C1 segment of cervical spinal cord (tissue), 14 donors: ENCODE measurements at places on chromosomes 6 and 20.

DNA sequence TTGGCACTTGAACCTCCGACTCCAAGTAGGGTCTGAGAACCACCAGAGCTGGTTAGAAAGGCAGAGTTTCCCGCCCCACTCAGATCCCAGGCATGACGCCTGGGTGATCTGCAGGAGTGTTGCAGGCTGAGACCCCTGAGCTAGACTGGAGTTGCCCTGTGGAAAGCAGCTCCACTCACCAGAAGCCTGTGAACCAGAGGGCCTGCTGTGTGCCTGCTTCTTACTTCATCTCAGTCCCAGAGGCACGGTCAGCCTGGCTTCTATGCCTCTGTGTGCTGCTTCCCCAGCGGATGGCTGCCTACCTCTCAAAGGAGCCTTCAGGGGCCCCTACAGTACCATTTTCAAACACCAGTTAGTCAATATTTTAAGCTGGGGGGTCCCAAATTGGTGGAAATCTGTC lies 15.6 kb upstream of the CCN6 start:
- no peak for DNase-seq

- no peak for DNase-seq
These were observed 26.3 kb upstream of the TRAF3IP2 start for GRCh38 chr6:111631903-111632460.

DNA sequence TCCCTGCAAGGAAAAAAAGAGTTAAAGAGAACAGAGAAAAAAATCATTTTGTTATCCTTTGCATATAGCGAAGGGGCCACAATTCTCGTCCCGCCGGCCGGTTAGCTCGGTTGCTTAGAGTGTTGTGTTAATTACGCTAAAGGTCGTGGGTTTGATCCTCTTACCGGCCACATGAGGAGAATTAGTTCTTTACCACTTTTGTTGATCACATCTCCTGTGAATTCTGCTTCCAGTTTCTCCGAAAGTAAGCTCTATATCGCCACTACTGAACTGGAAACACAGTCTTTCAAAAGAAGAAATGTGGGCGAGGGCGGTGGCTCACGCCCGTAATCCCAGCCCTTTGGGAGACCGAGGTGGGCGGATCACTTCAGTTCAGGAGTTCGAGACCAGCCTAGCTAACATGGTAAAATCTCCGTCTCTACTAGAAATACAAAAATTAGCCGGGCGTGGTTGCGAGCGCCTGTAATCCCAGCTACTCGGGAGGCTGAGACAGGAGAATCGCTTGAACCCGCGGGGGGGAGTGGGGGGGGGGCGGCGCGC lies 13.4 kb downstream of the PRSS16 start:
- no peak for DNase-seq

DNA sequence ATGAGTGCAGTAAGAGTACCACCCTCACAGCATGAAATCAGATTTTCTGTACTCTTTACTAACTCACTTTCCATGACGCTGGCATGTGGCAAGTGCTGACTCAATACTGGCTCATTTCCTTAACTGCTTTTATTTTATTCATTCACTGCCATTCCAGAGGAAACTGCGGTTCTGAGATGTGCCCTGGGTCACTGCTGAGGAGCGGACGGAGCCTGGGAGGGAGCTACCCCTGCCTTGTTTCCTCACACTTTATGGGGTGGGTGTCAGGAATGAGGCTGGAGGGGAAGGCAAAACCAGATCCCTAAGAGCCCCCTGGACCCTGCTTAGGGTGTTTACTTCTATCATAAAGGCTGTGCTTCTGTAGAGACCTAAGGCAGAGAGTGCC lies 14.4 kb downstream of the NT5E start:
- DNase-seq: no peak

DNA sequence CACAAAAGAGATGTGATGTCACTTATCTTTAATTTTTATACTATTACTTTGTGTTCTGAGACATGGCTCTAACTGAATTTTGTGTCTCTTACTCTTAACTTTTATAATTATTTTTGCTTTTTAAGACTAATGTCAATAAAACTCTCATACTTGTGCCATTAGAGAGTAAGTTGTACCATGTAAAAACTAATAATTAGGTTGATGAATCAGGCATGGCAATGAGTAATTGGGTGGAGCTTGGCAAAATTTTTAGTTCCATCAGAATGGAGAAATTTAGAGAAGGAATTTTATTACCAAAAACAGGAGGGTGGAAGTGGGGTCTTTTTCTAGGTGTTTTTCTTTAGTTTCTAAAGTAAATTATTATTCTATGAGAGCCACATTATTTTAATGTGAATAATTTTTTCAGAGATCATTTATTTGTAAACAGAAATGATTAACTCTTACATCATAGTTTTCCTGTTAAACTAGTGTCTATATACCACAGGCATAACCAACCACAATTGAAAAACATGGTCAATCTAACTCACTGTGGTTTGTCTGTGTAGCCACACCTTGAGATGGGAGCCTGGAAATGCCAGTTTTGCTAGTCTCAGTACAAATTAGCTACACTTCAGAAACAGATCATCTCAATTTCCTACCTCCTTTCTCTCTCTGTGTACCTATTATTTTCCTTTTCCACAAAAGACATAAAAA lies 51.8 kb downstream of the ELOVL4 start:
- no peak for DNase-seq

GRCh38 chr6:109397020-109397419 lies 14.8 kb upstream of the CD164 start:
- no peak for DNase-seq

- peak; percentile 77 for DNase-seq
These were observed 3.2 kb downstream of the TTBK1 start for GRCh38 chr6:43246301-43247113.

DNA sequence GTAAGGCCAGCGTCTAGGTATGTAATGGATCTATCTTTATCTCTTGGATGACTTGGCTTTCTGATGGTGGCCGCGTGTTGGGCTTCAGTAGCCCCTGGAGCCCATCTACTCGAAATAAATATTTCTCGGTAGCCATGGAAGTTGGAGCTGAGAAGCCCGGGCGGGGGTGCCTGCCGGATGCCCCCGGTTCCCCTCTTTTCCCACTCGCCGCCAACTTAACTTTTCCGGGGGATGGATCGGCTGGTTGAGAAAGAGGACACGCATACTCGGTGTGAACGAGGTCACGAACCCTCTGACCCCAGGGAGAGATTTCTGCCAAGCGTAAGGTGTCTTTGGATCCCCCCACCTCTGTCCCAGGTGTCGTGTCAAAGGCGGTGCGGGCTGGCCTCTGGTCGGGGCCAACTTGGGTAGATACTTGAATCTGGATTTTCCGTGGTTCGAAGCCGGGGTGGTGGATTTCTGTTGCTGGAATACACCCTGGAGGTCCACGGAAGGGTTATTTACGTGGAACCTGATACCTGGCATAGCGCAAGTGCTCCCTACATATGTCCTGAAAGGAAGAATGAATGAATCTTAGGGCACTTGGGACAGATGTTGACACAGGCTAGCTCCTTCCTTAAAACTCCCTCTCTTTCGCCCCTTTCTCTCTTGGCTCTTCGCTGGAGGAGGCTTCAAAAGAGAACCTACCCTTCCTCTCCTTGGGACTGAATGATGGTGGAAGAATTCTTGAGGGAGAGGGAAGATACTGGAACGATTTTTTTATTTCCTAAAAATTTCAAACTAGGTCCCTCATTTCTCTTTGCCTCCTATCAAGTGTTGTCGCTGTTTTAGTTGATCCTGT lies 996 bp downstream of the DOK5 start:
- DNase-seq: no peak
